ENCODE measurements at places on chromosomes 1 and 21.

GRCh38 chr1:52323731-52324130, 42.3 kb downstream of the CC2D1B start:
- no peak for DNase-seq

- DNase-seq, result no peak
These were observed 40.5 kb downstream of the PLPPR4 start for GRCh38 chr1:99304725-99305282.

DNA sequence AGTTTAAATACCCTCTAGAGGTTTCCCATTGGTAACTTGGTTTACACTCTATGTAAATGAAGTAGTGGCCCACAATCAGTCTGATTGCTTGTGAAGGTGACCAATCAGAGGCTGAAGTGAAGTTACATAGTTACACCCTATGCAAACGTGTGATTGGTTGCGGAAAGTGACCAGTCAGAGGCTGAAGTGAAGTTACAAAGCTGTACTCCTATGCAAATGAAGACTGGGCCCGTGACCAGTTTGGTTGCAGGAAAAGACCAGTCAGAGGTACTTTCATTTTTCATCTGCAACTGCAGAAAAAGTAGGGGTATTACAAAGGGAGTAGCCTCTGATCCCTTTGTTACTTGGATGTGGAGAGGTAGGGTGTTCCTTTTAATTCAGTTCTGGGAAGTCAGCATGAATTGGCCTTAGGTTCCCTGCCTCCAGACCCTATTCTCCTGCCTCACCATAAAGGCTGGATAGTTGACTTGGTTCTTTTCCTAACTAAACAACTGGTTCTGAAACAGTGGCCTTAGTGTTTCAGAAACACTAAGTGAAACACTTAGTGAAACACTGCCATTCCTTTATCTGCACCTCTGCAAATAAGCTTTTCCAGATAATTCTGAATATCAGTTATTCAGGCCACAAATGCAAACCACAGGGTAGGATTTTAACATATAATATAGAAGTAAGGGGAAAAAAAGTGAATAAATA, 39.3 kb downstream of the MAGI3 start:
- DNase-seq, result no peak

DNA sequence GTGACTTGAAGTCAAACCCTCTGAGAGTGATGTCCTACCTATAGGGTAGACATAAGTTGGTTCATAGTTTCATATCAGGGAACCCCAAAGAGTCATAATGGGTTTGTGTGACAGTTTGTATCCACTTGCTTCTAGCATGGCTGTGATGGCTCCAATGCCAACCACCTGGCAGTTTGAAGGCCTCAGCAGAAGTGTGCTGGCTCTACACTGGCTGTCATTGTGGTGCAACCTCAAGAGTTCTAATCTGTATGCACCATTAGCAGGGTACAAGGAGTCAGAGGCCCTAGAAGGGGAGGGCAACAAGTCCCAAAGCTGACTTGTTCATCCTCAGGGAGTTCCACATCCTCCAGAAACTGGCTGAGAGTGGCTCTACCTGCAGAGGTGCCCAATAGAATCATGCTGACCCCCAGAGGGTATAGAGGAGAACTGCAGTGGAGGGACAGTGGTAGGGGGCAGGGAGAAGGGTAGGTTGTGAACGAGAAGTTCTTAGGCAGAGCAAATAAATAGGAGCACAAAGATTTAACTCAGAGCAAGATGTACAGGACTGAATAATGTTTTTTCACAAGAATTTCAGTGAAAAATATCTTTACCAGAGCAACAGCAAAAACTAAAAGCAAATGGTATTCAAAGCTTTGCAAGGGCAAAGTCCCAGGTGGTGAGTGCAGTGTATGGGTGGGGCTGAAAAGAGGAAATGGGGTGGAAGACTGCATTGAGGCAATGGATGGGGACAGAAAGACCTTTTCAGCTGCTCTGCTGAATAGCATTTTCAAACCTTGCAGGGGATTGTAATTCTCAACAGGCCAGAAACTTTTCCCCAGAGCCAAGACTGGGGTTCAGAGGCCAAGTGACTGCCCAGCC, 3.2 kb downstream of the FCRL2 start:
- no peak for DNase-seq

DNA sequence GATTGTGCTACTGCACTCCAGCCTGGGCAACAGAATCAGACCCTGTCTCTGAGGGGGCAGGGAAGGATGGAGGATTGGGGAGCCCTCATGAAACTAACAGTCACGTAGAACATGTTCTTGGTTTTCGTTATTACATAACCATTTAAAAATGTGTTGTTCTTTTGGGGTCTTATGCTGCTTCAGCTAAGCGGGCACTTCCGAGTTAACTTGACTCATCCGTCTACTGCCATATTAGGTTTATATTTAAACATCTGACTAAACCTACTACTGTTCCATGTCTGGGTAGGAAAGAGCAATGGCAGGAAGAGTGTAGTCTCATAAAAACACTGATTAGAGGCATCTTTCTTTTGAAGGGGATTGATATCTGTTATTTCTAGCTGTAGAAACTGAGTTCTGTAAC, 59.5 kb upstream of the BMP8A start:
- DNase-seq, result no peak

DNA sequence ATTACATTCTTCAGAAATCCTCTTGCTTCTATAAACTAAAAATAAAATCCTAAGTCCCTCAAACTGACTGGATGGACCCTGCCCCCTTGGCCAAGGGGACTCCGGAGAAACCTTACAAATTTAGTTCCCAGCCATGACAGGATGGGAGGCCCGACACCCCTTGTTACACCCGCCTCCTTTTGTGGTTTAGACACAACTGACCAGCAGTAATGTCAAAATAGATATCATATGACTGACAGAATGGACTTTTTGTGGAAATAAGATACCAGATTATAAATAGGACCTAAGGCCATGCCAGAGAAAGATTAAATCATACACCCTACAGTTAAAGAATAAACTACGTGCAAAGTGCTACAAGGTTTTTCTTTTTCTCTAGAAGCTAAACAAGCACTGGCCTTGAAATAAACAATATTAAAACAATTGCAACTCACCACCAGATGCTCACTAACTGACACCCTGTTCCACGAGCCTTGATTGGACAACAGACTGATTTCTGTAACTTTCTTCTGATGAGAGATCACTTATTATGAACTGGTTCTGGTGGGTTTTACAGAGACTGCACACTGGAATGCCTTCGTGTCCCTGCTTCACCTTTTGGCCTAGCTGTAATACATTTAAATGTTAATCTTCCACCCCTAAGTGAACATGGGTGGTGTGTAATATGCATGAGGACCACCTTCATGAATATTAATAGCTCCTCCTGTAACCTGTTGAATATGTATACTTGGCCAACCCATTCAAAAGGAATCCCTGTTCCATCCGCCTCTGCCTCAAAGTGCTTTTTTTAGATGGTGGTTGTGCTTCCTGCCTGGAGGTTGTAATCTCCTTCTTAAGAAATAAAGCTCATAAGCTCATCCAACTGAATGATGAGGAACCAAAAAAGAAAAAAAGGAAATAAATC, 99.6 kb downstream of the ODF2L start:
- no peak for DNase-seq

- no peak for DNase-seq
These were observed 68.8 kb upstream of the DAB1 start for GRCh38 chr1:57492586-57493226.

DNA sequence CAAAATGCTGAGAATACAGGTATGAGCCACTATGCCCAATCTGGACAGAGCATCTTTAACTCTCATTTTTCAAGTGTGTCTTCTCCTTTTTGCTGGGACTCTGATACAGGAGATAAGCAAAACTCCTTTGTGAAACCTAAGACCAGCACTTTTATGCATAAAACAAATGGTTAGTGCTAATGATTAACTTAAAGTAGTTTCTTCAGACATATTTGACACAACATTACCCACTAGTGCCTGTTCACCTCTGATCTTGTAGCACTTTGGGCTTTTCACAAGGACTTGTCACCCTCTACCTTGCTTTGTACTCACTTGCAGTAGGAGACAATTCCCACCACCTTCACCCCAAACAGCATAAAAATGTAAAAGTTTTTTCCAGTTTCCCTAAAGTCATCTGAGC, 216.3 kb downstream of the RGS7 start:
- DNase-seq, result no peak

DNA sequence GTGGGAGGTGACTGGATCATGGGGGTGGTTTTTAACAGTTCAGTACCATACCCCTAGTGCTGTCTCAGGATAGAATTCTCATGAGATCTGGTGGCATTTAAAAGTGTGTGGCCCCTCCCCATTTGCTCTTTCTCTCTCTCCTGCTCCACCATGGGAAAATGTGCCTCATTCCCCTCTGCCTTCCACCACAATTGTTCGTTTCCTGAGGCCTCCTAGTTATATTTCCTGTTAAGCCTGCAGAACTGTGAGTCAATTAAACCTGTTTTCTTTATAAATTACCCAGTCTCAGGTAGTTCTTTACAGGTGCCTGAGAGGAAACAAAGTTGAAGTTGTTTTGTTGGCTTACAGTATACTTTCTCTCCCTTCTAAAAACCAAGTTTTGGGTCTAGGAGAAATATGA, 23.1 kb upstream of the SLC22A15 start:
- DNase-seq, result no peak

DNA sequence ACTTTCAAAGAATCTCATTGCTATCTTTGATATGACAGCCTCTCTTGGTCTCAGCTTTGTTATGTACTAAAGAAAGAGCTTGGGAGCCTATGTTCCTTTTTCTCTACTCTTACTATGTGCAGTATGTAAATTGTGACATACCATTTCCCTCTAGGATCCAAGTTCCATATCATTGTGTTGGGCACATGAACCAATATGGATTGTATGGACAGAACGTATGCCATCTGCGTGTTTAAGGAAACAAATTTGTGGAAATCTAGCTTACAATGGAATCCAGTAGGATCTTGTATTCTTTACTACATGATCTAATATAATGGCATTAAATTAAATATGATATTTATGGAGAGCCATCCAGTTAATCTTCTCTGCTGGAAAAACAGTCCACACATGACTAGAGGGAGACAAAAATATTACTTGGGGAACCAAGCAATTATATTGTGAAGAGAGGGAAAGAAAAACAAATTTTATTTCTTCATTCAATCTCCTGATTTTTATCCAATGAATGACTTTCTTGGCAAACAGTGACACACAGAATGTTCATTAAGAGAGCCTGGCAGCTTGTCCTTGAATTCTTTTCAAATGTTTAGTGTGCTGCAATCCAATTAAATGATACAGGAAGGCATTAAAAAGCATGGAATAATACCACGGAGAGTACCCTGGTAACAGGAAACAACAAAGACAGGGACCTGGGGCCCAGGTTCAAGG, 106.5 kb upstream of the DAB1 start:
- DNase-seq, result no peak

- no peak for DNase-seq
These were observed 106.0 kb downstream of the ELAVL4 start for GRCh38 chr1:50214717-50215116.

DNA sequence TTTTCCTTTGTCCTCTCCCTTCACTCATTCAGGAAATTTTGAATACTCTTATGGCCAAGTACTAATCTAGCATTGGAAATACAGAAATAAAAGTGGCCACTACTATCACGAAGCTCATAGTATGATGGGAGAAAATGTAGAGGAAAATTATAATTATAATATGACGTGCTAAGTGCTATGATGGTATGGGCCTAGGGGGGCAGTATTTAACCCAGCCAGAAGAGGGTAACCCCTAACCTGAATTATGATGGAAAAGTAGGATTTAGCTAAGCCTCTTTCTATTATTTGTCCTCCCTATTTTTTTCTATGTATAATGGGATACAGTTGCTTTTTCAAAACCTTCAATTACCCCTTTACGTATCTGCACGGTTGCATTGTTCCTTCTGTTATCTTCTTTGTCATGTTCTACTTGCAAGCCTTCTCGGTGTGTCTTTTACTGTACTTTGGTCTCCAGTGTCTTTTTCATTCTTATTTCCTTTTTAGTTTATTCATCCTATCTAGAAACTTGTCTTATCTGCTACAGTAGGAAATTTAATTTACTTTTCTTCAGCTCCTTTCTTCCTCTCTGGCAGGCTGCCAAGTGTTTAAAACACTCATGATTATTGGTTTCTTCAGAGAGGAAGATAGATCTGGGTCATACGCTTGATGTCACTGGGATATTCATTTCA, 88.8 kb upstream of the GPR52 start:
- no peak for DNase-seq

DNA sequence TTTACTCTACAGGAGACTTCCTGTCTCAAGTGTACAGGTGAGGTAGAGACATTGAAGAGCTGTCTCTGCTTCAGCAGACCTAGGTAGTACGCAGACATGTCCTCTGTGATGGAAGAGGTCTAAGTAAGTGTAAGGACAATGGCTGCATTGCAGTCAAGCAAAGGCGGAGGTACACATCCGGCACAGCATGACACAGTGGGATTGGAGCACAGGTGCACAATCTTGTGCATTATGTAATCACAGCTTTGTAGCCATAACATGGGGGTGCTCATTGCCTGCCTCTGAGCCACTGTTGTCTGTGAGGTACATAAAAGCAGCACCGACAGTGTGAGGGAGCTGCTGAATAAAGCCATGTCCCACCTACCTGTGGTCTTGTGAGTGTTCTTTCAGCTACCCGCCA, 66.4 kb upstream of the CCDC190 start:
- DNase-seq, result no peak

DNA sequence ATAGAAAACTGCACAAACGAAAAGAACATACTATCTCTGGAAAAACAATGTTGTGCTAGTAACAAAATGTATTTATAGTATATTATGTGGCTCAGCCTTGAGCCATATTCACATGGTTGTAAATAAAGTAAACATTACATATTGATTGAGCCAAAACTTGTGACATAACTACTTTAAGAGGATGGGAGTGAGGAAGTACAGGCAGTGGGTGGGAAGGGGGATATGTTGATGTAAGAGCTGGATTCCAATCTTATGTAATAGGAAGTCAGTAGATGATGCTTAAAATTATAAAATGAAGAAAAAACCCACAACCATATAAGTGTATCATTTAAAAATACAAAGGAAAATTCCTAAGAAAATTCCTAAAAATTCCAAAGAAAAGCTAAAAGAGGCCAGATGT, 42.7 kb downstream of the RHOU start:
- DNase-seq, result no peak

- DNase-seq, result no peak
These were observed 313.0 kb downstream of the PLPP3 start for GRCh38 chr1:56266359-56266758.

GRCh38 chr1:85275701-85276214, 674 bp downstream of the BCL10 start:
- no peak for DNase-seq

GRCh38 chr1:32247983-32248889, 1.2 kb downstream of the FAM167B start:
- peak; percentile 67 for DNase-seq

- no peak for DNase-seq
These were observed 618.0 kb downstream of the NPHP4 start for GRCh38 chr1:5374192-5374591.

- DNase-seq, result no peak
These were observed 3.2 kb downstream of the URB2 start for GRCh38 chr1:229629261-229629660.

- no peak for DNase-seq
These were observed 20.7 kb downstream of the TRIM62 start for GRCh38 chr1:33161061-33161681.

GRCh38 chr1:1137256-1138045, 21.6 kb upstream of the C1orf159 start:
- no peak for DNase-seq

- DNase-seq, result no peak
These were observed 102.9 kb downstream of the ZZZ3 start for GRCh38 chr1:77579547-77579946.
